AG04450 (cell line): ENCODE measurements at places on chromosomes 12 and 14.
A peak's percentile ranks its signal among the peaks of the same experiment; 100 is the strongest.

- DNase-seq, result no peak
These were observed 21.9 kb upstream of the KDM2B start for GRCh38 chr12:121602766-121603165.

DNA sequence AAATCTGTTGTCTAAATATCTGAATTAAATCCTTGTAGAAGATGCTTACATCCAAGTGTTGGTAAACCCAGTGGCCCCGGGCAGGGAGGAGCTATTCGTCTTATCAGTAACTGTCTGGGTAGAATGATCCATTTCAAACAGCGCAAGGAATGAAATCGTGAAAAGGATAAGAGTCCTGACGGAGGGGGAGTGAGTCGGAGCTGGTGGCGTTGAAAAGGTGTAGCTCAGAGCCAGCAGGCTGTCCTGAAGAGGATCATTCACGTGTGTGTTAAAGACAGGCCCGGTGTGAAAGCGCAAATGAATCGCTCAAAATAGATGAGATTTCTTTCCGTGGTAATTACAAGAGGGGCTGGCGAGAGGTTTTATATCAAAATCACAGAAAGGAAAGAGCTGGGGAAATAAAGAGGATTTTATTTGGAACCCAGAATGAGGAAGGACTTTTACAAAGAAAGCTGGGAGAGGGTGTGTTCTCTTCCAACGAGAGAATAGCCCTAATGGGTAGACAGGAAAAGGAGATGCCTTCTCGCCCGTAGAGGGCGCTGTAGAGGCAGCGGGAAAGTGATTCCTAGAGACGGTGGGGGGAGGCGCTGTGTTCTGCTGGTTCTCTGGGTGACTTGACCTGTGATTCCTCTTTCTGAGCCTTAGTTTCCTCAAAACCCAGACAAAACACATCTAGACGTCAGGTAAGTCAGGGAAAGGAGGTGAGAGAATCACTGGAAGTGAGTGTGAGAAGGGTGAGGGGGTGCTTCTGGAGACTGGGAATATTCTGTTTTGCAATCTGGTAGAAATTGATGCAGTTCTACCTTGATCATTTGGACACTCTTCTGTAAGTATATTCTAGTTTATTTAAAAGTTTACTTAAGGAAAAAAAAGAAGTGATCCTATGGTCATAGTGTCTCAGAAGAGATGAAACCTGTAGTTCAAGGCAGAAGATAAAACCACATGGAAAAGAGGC is 39.3 kb downstream of the SRRM4 start:
- DNase-seq, result no peak

GRCh38 chr14:101851183-101851582 is 89.7 kb downstream of the PPP2R5C start:
- no peak for DNase-seq

DNA sequence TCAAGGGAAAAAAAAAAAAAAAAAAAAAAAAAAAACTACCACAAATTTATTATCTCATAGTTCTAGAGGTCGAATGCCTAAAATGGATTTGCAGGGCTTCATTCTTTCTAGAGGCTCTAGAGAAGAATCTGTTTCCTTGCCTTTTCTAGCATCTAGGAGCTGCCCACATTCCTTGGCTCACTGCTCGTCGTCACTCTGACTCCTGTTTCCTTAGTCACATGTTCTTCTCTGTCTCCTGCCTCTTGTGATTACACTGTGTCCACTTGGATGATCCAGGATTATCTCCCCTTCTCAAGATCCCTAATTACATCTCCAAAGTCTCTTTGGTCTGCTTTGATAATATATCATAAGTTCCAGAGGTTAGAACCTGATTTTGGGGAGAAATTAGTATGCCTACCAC is 88.7 kb downstream of the HECTD1 start:
- DNase-seq, result no peak

GRCh38 chr14:23641915-23642588 is 5.9 kb downstream of the DHRS2 start:
- DNase-seq, result no peak

DNA sequence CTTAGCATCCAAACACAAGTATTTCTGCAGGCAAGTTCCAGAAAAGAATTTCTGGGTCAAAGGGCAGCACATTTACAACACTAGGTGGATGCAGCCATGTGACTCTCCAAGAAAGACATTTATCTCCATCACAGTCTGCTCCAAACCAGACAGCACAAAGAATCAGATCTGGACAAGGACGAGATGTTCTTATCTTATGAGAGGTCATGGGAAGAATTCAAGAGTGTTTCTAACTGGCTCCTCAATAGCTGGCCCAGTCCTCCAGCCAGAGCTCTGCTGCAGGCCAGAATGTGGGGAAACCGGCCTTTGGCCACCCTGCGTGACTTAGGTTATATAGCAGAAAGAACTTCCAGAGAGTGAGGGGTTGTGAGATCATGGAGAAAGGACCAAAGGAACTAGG is 17.4 kb downstream of the TMEM119 start:
- DNase-seq, result no peak

- DNase-seq, result no peak
These were observed 103.9 kb upstream of the MYL2 start for GRCh38 chr12:111024205-111024801.

DNA sequence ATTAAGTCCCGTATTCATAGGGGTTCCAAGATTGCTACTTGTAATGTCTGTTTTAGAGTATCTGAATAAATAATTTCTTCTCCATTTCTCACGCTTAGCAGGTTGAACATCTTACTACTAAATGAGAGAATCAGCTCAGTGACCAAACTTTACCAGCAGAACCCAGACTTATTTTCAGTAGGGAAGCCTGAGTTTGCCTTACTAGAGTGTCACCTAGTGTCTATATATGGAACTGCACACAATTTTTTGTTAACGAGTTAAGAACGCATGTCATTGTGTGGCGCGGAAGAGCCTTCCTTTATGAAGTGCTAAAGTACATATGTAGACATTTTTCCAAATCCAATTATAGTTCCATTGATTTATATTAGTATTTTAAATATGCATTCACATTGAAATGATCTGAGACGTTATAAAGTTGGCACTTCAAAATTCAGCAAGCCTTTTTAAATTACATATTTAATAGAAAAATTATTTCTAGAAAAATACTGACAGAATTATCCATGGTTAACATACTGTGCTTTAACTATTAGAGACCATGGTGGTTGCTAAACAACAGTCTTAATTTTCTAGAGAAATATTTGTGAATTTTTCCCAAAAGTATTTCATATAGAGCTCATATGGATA is 88.3 kb downstream of the RPS29 start:
- peak; percentile 37 for DNase-seq

- DNase-seq, result no peak
These were observed 255.8 kb downstream of the CCDC91 start for GRCh38 chr12:28446031-28446430.

GRCh38 chr14:77124345-77125280 is 17.0 kb downstream of the ZDHHC22 start:
- DNase-seq, result no peak

DNA sequence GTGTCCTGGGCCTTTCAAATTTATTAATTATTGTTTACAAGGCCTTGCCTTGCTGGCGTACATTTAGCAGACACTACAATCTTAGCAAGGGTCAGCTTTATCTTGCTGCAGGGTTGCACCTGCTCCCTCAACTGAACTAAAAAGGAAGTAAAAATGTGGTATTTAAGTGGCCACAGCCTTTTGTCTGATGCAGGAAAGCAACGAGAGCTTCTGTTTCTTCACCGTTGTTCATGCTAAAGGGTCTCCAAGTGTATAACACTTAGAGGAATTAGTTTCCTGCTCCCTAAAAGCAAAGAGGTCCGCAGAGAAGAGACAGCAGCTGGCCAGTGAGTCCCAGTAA is 62.8 kb upstream of the EGLN3 start:
- no peak for DNase-seq

- DNase-seq, result no peak
These were observed 82.8 kb downstream of the BORCS5 start for GRCh38 chr12:12439636-12440035.

GRCh38 chr14:90871605-90872233 is 55.5 kb upstream of the TTC7B start:
- no peak for DNase-seq

- no peak for DNase-seq
These were observed 84.5 kb downstream of the CCDC88C start for GRCh38 chr14:91332986-91333649.

DNA sequence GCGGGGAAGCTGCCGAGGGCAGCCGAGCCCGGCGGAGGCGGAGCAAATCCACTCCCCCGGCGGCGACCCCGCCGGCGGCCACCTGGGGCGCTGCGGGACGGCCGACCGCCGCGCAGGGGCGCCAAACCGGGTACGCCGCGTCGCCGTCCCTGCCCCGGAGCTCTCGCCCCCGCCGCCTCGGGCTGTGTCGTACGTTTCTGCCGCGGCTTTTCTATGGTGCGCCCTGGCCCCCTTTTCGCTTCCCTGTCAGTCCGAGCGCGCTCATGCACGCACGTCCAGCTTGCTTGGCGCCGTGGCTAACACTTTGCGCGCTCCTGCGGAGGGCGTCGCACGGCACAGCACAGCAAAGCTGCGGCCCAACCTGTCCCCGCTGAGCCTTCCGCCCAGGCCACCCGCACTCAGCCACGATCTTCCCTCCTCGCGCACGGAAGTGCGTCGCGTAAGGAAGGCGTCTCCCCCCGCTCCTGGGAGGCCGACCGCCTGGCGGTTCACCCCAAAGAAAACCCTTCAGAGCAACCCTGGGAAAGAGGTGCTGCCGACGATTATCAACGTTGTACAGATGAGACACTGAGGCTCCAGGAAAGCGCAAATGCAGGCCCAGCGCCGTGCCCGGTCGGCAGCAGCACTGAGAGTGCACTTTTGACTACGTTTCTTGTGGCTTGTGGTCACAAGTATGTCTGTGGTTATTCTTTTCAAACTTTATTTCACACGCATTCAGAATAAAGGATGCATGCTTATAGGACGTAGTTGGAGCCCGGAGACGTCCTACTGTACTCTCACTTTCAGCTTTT is at the start of gene HECTD1:
TSS of gene HECTD1 (minus strand) at position 39 of the 791 bp plus-strand sequence. CDS start 1,857 bp downstream, outside the sequence.
- peak; percentile 53 for DNase-seq
